MG63 (cell line): ENCODE measurements at places on chromosomes 7 and 10. TPM values are rescaled to one million over a fixed set of nuclear protein-coding genes. Genes with fewer than 3 reads are reported as not detected.

GRCh38 chr10:110083884-110084283, 76.1 kb downstream of the ADD3 start:
- DNase-seq: no peak

Gene RBP4
- total RNA-seq: 0.35 and 5.4 TPM in 2 replicates

Gene ZNF680
- total RNA-seq: 5.5 and 15.7 TPM in 2 replicates

- peak; percentile 65 for DNase-seq
These were observed 27.1 kb downstream of the TNRC18 start for GRCh38 chr7:5396542-5396941.

Gene EPHB6
- total RNA-seq: 0.96 and 3.6 TPM in 2 replicates

GRCh38 chr7:33632322-33632721, 273.0 kb upstream of the BMPER start:
- no peak for DNase-seq

GRCh38 chr7:122975341-122975740, 20.2 kb downstream of the TAS2R16 start:
- DNase-seq: no peak

Gene TBX20
- 0.95 and 1.3 TPM in 2 replicates for total RNA-seq

Gene TAS2R40
- not detected in 2 replicates for total RNA-seq

GRCh38 chr10:69315610-69316312, 37.5 kb downstream of the HK1 start:
- DNase-seq: no peak

DNA sequence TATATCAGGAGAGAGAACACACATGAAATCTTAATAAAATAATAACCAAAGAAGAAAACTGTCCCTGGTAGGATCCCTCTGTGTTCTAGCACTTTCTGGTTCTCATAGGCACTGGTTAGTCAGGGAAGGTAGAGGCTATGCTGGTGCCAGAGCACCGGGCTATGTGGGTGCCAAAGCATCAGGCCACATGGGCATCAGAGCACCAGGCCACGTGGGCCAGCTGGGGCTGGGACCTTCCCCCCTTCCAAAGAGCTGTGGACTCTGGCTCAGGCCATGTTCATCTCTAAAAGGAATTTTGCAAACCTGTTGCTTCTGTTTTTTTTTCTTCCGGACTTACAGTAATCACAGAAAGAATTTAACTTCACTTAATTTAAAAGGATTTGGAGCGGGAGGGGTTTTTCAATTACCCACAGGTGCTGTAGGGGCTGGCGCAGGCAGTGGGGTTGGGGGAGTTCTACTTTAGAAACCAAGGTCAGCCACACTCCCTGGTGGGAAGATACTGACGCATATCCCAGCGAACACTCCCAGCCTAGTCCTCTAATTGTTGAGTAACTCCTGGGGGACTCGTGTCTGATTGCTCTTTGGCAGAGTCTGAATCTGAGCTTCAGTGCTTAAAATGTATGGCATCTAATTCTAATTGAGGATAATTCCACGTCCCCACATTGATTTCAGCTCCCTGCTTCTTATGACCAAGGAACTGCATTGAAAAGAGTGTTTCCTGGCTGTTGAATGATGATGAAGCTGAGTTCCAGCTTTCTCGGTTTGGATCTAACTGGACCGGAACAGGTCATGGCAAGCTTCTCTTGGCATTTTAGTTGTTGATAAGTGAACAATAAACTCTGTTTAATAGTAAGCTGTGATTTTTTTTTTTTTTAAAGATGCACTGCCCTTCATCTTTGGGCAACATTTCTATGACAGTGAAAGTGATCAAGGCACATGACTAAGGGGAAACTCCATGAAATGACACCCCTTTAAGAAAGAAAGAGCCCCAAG, 110.7 kb upstream of the FZD8 start:
- DNase-seq: no peak

- DNase-seq: no peak
These were observed 47.0 kb downstream of the CCDC71L start for GRCh38 chr7:106613848-106614560.

GRCh38 chr10:101841826-101842225, 1.8 kb downstream of the KCNIP2 start:
- no peak for DNase-seq

Gene OR2A5
- total RNA-seq: not detected in 2 replicates

GRCh38 chr10:70145166-70145665, 1.3 kb downstream of the TYSND1 start:
- DNase-seq: no peak

DNA sequence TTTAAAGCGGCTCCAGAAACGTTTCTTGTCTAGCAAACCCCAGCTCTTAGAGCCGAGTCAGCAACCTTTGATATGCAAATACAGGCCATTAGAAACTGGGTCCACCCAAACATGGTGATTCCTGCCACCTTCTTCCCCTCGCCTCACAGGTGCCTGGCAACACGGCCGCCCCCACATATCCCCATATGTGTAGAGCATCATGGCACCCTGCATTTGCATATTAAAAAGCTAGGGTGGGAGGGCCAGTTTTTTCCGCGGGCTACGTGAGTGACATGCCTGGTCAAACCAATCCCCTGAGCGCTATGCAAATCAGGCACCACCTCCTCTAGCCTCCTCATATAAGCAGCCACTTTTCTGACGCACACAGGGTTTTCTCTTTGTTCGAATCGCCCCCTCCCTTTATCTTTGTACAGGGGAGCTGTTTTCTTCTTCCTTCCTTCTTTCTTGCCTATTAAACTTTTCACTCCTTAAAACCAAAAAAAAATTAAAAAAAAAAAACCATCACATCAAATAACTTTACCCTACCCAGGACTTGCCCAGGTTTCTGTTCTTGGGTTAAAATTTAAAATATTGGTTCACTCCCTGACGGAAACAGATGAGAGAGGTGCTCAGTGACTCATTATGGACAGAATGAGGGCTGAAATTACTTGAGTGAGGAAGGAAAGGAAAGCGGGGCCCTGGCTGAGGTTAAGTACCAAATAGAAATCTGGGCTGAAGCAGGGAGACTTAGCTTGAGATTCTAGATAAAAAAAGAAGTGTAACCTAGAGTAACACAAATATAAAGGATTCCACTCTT, 59.8 kb downstream of the COA1 start:
- DNase-seq: no peak

DNA sequence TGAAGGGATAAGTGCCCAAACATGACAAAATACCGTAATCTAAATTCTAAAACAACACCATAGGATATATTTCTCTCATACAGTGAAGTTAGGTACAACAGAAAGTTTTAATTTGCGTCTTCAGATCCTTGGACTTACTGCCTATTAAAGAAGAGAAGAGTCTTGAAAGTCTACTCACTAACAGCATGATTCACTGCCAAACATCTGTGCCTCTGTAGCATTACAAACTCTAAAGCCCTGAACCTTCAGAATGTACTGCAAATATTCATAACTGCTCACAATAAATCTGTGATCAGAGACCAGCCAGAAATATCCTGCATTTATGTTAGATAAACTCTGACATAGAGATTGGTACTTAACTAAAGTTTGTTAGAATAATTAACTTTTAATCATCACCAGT, 365.3 kb downstream of the PARD3 start:
- DNase-seq: no peak

DNA sequence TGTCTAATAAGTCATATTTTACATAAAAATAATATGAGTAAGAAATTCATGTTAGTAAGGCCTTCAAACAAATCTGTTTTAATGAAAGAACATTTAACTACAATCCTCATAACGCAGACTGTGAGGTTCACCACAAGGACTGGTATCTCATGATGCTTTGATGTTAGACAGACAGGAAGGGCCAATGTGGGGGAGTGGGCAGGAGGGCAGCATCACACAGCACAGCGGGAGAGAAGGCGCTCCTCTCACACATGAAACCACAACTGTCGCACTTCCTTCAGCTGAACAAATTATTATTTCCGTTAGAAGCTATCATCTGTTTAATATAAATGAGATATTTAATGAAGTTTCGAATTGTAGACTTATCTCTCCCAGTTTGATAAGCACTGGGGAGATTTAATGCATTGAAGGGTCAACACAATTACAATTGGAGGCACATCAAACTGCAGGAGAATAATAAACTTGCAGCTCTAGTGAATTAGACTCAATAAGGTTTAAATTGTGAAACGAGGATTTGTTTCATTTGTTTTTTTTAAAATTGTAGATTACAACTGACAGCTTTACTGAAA, 466.1 kb downstream of the PARD3 start:
- no peak for DNase-seq

- DNase-seq: peak; percentile 75
These were observed 5.5 kb upstream of the STEAP4 start for GRCh38 chr7:88312061-88312663.

DNA sequence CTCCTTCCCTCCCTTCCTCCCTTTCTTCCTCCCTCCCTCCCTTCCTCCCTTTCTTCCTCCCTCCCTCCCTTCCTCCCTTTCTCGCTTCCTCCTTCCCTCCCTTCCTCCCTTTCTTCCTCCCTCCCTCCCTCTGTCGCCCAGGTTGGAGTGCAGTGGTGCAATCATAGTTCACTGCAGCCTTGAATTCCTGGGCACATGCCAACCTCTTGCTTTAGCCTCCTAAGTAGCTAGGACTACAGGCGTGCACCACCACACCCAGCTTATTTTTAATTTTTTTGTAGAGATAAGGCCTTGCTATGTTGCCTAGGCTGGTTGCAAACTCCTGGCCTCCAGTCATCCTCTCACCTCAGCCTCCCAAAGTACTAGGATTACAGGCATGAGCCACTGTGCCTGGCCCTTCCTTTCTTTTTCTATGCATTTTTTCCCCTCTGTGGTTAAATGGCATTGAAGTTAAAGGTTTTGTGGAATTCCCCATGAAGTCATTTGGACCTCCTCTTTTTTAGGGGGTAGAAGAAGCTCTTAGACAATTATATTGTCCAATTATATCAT, 9.6 kb downstream of the KLHDC10 start:
- DNase-seq: no peak

DNA sequence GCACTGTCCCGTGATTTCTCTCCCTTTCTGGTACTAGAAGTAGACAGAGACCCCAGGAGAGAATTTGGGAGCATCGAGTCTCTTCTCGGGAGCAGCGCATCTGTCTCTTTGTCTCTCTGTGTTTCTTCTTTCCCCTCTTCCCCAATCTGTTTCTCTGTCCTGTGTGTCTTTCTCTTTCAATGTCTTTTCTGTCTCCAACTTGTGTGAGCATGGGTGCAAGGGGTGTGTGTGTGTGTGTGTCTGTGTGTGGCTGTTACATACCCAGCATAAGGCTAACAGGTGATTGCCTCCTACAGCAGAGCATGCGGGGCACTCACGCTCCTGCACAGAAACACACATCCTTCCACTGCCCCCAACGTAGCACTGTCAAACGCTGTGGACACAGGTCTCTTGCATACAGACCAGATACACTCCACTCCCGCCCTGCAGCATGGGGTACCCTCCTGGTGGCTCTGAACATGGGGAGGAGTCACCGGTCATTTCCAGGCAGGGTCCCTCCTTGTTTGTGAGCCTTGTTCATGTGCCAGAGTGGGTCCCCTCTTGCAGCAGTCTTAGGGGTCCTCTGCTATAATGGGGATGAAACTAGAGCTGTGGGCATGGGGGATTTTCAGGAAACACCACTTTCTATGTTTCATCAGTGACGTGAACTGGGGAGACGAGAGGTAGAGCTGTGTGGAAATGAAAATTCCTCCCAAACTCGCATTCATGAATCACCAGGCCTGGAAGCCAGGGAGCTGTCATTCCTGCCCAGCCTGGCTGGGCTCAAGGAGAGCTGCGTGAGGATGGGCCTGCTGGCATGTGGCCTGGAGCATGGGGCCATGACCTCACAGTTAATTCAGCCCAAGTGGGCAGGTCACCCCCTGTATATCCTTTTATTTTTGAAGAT, 980 bp downstream of the ADAMTS14 start:
- peak; percentile 96 for DNase-seq

- DNase-seq: no peak
These were observed 1.2 kb upstream of the GDI2 start for GRCh38 chr10:5814110-5815107.

Gene ENTPD1
- not detected in 2 replicates for total RNA-seq

Gene HMX2
- total RNA-seq: 0.07 and 6.0 TPM in 2 replicates

Gene SMIM30
- total RNA-seq: 44.4 and 45.1 TPM in 2 replicates

Gene ABCB1
- total RNA-seq: 0.59 and 0.81 TPM in 2 replicates

Gene IL15RA
- total RNA-seq: 15.3 and 23.8 TPM in 2 replicates

- DNase-seq: no peak
These were observed 989 bp downstream of the ERLIN1 start for GRCh38 chr10:100184840-100185239.
